Activated naive CD4-positive, alpha-beta T cell treated with Interleukin-2 at 50 U/mL for 16 hours (primary cell): ENCODE measurements at places on chromosomes 11 and 22.

DNA sequence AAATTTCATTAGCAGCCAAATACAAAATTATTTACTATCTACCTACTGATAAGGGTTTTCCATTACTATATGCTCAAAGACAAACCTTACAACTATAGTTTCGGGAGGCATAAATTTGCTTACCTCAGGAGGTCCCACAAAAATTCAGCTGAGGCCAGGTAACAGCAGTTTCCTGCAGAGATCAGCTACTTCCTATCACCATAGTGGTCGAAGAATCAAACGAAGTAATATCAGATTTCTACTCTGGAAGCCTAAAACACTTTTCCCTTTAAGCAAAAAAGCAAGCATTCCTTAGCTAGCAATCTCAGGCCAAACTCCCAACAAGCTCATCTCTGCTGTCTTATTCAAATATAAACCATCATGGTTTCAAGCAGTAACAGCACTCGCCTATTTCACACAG, 3.1 kb downstream of the NAP1L4 start:
- no peak for DNase-seq

GRCh38 chr11:121110871-121111724, 10.1 kb downstream of the TECTA start:
- DNase-seq: no peak

- no peak for DNase-seq
These were observed 467.1 kb downstream of the MIAT start for GRCh38 chr22:27124351-27124966.

DNA sequence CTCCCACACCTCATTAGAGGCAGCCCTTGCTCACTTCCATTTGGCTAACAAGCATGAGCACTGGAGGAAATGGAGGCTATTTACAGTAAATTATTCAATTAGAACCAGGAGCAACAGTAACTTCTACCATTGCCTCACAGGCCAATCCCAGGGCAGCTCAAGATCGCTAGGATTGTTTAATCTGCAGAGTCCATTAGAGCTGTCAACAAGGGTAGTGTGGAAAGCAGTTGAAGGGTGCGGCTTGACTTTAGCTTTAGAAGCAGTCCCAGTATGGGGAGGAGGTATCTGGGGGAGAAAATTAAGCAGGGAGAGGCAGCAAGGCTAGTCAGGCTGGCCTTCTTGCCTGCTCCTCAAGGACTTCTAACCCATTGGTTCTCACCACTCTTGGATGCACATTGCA, 38.3 kb upstream of the CYP2R1 start:
- no peak for DNase-seq

DNA sequence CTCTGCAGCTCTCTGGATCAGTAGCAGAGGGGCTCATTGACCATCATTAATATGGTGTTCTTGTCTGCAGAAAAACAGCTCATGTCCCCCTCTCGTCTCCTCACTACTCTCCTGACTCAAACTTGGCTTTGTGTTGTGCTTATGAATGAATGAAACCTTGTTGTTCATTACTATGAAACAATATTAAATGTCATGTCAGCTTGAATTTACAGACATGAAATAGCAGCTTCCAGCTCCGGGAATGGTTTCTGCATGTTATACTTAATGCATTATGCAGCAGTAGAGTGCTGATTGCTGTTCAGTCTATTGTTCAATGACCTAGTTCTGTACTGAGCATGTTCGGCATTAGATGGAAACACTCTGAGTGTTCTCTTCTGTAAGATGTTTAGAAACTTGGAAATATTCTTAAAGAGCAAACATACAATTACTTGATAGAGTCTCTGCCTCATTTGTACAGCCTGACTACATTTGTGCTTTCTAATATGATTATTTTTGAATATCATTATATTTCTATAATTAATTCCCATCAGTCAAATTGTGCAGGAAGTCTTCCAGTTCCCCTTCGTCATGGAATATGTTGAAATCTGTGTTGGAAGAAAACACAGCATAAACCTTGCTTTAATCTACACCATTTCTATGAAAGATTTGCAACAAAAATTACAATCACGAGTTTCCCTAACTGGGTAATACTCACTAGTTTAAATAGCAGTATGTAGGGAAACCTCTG, 340.4 kb downstream of the SOX6 start:
- DNase-seq: no peak

GRCh38 chr11:129451524-129451923, 75.9 kb downstream of the BARX2 start:
- no peak for DNase-seq

GRCh38 chr11:56307836-56308235, 7.1 kb upstream of the OR8K3 start:
- DNase-seq: no peak

DNA sequence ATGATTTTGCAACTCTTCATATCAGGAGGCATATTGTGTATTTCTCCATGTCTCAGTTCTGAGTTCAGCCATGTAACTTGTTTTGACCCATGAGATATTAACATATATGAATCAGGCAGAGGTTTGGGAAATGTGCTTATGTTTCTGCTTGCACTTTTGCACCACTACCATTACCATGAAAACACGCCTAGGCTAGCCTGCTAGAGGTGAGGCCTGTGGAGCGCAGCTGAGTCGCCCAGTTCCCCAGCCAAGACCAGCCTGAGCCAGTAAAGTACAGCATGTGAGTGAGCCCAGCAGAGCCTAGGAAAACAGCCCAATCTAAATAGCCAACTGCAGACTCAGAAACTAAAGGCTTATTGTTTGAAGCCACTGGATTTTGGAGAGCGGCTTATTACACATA, 18.4 kb upstream of the MYOD1 start:
- DNase-seq: no peak

- DNase-seq: no peak
These were observed 32.6 kb upstream of the PRDM11 start for GRCh38 chr11:45113807-45114206.
